CD4-positive, alpha-beta T cell treated with Interleukin-15 for 4 hours (primary cell): ENCODE measurements at places on chromosomes 4 and X.

GRCh38 chrX:117788339-117788738 lies 328.3 kb downstream of the KLHL13 start:
- no peak for DNase-seq

DNA sequence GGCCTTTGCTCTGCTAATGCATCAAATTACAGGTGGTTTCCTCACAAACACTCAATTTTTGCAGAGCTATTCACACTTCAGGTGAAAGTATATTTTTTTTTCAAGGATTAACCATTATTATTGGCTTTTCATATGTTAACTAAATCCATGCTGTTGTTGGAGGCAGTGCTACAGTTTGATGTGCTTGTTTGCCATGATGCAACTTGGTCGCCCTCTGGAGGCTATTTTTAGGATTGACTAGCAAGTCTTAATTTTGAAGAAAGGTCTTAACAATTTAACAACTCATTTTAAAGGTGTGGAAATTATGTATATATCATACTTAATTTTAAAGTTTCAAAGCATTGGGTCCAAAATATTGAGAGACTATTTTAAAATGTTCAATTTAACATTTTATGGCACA lies 168.8 kb upstream of the FAM47A start:
- DNase-seq, result no peak

DNA sequence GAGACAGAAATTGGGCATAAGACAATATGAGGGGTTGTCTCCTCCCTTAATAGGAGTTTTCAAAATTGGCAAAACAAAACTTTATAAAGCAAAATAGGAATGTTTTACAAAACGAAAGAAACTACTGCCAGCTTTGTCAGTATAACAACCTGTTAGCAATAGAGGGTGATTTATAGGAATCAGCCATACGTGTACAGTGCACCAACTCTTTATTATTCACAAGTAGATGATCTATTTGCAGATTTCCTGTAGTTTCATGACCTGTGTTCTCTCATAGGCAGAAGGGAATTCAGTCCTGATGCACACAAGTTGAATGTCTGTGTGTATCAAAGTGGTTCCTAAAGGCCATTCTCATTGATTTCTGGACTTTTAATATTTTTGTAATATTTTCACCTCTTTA lies 116.3 kb downstream of the MFAP3L start:
- no peak for DNase-seq

GRCh38 chr4:89109841-89110540 lies 1.3 kb upstream of the TIGD2 start:
- no peak for DNase-seq

DNA sequence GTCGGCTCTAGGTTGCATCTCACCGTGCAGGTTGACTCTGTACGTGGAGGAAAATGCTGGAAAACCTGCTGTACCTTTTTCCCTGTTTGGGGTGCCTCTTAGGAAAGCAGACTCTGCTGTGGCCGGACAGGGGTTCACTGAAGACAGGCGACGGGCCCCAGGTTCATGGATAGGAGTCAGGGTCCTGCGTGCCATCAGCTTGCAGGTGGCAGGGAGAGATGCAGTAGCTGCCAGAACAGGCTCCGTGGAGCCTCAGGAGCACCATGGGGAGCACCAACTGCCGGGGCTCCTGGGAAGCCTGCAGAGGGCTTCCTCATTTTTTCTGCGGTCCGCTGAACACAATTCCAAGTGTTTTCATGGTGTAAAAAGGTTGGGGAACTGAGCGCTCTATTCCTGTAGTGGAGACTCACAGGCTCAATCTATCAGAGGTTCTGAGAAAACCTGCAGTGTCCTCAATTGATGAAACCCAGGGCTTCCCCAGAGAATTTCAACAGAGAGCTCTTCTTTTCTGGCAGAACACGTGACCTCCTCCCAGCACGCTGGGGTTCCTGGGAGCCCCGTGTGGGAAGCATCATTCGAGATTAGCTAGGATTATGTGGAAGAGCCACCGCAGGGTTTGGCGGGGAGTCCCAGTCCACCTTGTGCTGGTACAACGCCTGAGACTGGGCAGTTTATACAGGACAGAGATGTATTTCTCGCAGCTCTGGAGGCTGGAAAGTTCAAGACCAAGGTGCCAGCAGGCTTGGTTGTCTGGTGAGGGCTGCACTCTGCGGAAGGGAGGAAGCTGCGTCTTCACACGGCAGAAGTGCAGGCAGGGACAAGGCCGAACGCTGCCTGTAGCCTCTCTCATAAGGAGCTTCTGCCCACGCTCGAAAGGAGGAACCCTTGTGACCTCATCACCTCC lies 1.6 kb downstream of the HTRA3 start:
- no peak for DNase-seq

DNA sequence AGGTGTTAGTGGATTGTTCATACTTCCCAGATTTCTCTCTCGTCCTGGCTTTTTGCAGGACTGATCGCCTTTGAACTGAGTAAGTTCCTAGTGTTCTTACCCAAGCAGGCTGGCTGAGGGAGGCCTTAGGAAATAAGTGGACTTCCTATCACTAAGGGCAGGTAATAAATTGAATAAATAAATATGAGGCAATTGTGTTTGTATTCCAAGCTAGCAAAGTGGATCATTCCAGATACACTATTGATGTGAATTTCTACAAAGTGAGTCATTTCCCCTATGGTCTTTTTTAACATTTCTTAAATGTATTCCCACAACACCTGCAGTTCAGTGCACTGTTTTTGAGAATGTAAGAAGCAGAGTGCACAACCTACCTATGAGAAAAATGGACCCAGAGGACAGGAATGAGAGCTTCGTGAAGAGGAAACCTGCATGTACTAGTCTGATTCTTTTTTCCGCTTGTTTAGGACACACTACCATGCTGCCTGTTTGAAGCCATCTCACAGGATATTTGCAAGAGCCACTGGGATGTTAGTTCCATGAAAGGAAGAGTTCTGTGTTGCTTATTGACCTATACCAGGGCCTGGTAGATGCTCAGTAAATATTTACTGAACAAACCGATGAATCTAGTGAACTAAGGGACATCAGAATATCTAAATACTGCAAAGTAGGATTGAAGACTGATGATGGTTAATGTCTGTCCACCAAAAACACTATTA lies 29.0 kb upstream of the SMAD1 start:
- DNase-seq, result no peak

- no peak for DNase-seq
Observed at GRCh38 chr4:30722359-30723200, 2.4 kb downstream of the PCDH7 start.

GRCh38 chrX:40684092-40684491 lies 36.7 kb upstream of the CXorf38 start:
- no peak for DNase-seq

DNA sequence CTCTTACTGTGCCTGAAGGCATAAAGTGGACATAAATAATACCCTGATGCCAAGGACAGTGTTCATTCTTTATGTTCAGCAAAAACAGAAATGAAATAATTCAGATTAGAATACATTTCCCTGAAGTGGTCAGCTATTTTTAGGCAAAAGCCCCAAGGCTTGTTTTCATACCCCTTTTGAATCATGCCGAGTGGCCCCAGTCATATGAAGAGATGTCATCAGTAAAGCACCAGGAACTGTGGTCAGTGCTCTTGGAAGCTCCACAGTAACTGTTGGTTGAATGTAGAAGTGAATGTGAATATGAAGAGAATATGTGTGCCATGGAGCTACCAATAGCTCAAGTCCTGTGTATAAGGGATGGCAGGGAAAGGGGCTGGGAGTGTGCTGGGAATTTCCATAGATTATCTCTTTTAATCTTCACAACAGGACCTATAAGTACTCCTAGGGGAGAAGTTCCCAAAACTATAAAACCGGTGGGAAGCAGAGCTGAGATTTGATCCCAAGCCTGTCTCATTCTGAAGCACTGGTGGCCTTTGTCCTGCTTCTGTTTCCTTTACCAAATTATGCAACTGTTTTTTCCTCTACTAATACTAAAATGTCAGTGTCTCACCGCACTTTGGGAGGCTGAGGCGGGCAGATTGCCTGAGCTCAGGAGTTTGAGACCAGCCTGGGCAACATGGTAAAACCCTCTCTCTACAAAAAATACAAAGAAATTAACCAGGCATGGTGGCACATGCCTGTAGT lies 52.6 kb downstream of the FNIP2 start:
- DNase-seq, result no peak

- DNase-seq, result no peak
Observed at GRCh38 chr4:140463182-140463581, 34.9 kb downstream of the MGAT4D start.
